ENCODE measurements at places on chromosomes 12 and 14.

GRCh38 chr12:39300799-39301198 is 142.1 kb downstream of the KIF21A start:
- no peak for DNase-seq

GRCh38 chr12:51971679-51972421 is 20.4 kb downstream of the ACVR1B start:
- no peak for DNase-seq

GRCh38 chr14:105465209-105466031 is 9.2 kb upstream of the CRIP2 start:
- no peak for DNase-seq

DNA sequence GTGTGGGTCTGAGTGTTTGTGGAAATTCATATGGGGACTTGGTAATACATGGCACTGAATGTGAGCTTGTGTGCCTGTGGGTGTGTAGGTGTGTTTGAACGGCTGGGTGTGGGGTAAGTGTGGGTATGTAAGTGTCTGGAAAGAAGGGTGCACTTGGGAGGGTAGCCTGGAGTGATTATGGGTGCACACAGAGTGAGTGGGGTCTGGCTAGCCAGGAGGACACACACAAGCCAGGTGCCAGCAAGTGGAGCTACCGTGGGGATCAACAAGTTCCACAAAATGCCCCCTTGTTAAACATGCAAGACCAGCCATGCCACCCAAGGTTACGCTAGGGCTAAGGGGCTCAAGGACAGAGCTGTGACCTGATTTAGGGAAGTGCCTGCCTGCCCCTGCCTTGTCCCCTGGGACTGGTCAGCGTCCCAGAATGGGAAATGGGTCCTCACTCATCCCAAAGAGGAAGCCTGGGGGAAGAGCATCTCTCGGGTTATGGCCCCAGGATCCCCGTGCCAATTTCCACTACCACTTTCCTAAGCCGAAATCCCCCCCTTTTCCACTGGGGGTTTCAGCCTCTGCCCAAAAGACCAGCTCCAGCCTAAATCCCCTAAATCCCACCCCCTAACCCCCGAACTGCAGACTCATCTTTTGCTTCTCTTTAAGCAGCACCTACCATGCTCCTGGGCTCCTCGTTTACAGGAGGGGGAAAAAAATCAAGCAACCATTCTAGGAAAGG is 118.6 kb downstream of the DICER1 start:
- no peak for DNase-seq

DNA sequence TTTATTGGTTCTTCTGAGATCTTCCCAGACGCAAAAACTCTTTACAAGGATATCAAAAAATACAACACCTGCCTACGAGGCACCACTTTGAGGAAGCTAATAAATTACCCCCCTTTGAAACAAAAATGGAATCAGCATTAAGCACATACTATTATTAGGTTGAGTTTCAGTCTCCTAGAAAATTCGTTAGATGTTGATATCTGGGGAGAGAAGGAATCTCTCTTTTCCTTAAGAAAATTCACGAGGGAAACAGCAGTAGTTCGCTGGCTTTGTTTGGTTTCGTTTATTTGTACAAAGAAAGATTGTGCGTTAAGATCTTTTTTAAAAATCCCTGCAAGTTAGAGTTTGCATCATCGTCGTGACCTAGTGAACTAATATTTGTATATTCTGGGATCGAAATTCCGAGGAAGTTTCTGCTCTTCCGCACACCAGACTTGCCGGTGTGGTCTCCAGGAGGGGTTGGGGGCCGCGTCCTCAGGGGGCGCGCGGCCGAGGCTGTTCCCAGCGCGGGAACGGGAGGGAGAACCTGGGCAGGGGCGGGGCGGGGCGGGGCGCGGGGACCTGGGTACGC is 12.1 kb downstream of the NKX2-1 start:
- DNase-seq: no peak

DNA sequence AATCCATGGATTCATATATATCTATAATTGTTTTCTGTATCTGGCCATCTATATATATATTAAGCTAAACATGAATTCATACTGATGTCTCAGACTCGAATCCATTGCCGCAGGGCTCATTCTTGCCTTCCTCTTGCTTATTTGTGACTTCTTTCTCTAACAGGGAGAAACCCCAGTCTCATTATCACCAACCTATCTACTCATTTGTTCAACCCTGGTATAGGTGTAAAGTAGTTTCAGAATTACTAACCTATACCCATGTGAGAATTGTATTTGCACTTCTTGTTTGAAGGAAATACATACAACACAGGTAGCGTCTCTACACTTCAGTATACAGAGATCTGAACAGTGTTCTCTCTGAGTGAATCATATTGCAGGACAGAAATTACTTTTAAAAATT is 77.7 kb downstream of the PTPN11 start:
- DNase-seq: no peak

DNA sequence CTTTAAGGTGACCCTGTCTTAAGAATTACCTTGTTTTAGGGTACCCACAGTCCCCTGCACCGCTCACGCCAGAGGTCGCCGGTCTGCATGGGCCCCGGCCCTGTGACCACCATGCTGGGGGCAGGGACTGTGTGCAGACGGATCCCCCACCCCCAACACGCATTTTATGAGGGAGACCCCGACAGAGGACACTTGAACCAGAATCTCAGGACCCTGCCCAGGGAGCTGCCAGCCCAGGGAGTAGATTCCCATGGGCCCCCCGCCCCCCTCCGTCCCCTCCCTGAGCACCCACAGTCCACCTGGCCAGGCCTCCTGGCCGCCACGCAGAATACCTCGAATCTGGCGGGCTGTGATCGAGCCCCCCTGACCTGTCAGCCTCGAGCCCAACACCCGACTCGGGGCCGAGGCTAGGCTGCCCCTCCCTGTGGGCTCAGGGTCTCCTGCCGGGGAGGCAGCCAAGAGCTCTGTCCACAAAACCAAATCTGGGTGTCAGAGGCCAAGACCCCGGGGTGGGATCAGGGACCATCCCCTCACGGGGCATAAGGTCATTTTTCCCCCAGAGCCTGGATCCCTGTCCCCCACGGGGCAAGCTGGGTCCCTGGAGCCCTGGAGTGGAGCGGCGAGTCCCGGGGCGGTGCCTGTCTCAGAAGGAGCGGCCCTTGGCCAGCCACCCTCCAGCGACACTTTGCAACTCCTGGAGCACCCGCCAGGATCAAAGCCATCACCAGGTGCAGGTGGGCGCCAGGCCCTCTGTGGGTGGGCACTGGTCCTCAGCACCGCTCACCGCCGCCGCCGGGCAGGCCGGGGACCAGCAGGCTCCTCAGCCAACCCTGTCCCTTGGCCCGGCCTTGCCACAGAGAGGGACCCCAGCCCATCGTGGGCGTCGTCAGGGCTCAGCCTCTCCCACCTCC is 155.8 kb upstream of the PKP2 start:
- DNase-seq: no peak
